Activated gamma-delta T cell (primary cell): ENCODE measurements at places on chromosomes 3 and 15.

- no peak for DNase-seq
Measured at GRCh38 chr3:107067421-107067820, 309.8 kb upstream of the CCDC54 start.

DNA sequence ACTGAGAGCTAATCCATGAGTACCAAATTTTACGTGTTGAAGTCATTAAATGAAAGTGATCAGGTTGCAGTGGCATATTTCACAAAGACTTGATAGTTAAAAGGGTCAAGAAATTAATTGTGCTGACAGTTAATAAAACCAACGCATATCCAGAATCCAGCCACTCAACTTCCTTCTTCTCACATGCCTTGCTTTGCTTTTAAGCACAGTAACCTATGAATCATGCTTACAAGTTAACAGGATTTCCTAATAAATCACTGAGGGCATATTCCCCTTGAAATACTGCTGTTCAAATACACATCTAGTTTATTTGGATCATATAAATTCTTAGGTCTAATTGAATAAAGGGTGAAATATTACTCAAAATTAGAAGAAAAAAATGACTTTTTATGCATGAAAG lies 801.5 kb upstream of the EPHA6 start:
- no peak for DNase-seq

GRCh38 chr15:73632670-73633058 lies 525 bp downstream of the NPTN start:
- no peak for DNase-seq

- DNase-seq = no peak
Measured at GRCh38 chr3:24428481-24428880, 66.2 kb downstream of the THRB start.

DNA sequence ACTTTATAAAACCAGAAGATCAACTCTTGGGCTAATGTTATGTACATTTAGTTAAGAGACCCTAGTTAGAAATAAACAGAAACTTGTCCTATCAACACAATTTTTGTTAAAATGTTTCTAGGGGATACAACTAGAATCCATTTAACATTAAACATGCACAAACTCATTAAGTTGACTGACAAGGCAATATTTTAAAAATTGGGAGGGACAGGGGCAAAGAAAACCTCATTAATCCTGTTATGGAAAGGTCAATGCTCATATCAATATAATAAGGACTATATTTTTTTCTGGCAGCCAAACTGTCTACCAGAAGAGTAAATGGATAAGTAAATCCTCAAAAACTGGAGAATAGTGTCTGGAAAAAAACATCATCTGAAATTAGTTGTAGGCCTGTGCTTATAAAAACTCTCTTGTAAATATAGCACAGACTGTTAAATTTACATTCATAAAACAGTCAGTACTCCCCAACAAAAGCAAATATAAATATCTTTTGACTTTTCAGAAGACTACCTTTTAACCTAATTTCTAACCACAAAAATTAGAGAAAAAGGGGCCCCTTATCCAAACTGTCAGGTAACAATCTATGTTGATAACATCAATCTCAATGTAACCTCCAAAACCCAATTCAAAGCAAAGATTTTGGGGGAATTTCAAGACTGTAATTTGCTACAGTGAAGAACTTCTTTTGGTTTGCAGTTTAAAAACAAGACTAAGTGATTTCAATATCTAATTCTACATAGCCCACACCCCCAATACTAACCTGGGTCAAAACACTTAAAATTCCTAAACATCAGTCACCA lies 4.2 kb downstream of the TRA2B start:
- no peak for DNase-seq

GRCh38 chr3:194865615-194866014 lies 179.9 kb downstream of the FAM43A start:
- no peak for DNase-seq

GRCh38 chr15:42547918-42548248 lies 710 bp downstream of the LRRC57 start:
- DNase-seq = no peak

- no peak for DNase-seq
Measured at GRCh38 chr3:105444725-105445124, 78.0 kb downstream of the ALCAM start.

GRCh38 chr3:557972-558371 lies 361.4 kb downstream of the CHL1 start:
- no peak for DNase-seq

GRCh38 chr15:59515190-59515589 lies 77.2 kb downstream of the FAM81A start:
- DNase-seq = no peak

- no peak for DNase-seq
Measured at GRCh38 chr3:8593021-8593827, 51.4 kb downstream of the SSUH2 start.

GRCh38 chr15:55222588-55222987 lies 25.8 kb upstream of the RSL24D1 start:
- no peak for DNase-seq

GRCh38 chr3:157093096-157093495 lies 66.9 kb downstream of the CCNL1 start:
- DNase-seq = no peak

DNA sequence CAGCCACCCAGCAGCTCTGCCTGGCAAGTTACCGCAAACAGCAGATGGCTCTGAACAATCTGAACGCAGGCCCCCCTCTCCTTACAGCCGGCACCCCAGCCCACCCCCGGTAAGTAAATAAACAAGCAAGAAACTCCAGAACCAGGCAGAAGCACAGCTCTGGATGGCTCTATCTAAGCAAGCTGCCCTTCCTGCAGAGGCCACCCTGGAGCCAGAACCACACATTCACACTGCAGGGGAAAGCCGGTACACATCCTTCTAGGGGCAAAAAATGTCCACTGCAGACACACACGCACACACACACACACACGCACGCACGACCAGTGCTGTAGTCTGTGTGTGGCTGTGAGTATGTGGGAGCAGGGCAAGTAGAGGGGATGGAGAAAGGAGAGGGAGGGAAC lies 63.9 kb downstream of the ADCY5 start:
- no peak for DNase-seq

- no peak for DNase-seq
Measured at GRCh38 chr3:158420654-158421396, 150.2 kb upstream of the MLF1 start.

GRCh38 chr3:190533511-190534281 lies 19.8 kb downstream of the IL1RAP start:
- no peak for DNase-seq

DNA sequence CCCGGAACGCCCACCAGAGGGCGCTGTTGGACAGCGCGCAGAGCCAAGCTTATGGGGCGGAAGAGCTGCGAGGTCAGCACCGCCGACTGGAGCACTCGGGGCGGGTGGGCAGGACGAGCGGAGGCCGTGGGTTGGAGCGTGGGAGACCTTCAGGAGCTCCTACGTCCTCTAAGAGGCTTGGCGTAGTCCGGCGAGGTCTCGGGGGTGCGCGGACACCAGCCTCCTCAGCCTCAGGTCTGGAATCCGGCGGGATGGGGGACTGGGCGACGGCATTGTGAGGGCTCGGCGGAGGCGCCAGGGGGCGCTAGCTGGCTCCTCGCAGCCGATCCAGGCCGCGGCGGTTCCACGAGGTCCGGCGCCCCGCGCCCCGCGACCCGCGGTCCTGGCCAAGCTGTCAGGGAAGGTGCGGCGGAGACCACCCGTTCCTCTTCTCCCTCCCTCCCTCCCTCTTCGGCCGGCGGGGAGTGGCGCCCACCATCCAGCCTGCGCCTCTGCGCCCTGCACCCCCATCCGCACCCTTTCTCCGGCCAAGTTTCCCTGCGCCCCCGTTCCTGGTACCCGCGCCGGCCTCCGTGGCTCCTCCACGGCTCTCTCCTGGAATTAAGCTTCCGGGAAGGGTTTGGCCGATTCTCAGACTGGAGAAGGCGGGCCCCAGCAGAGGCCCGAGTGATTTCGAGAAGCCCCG lies 24.3 kb upstream of the POLG start:
- peak; percentile 42 for DNase-seq

GRCh38 chr3:27596334-27596841 lies 112.2 kb upstream of the SLC4A7 start:
- DNase-seq = no peak

GRCh38 chr15:80321853-80322252 lies 69.8 kb upstream of the CTXND1 start:
- DNase-seq = no peak

DNA sequence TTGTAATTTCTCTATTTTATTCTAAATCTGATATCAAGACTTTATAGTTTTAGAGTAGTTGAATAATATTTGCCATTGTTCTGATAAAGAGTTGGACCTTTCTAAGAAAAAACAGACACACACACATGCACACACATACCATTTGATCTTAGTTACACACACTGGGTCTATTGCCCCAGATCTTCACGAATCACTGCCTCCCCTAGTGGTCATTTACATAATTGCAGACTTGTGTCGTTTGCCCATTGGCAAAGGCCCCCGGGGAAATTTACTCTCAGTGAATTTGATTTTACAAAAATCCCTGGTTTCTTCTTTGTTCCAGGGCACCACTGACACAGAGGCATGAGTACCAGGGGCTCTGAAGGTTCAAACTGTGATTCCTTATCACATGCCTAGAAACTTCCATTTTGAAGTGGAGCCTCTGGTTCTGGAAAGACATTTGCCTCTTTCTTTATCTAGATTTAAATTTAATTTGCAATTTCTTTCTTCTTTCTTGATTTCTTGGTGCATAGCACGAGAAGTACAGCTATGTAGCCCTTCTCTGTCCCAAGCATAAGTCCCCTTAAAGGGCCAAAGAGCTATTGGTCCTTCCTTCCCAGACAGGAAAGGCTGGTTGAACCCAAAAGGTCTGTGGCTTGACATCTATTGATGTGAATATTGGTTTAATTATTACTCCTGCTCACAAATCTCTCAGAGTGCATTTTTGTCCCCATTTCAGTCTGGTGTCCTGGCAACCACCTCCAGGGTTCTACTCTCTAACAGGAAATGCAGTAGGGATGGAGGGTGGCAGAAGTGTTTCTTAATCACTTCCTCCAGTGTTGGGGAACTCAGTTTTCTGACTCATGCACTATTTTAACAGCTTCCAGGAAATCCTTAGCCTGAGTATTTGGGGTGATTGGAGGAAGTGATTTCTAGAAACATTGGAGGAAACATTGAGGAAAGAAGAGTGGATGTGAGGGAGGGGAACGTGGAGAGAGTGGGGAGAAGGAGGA lies 32.4 kb upstream of the SLC6A11 start:
- no peak for DNase-seq

- DNase-seq = no peak
Measured at GRCh38 chr3:20073683-20074082, 33.4 kb downstream of the KAT2B start.

GRCh38 chr3:127408022-127408683 lies 120.3 kb upstream of the PRR20G start:
- no peak for DNase-seq

- no peak for DNase-seq
Measured at GRCh38 chr3:124463234-124463633, 267.0 kb upstream of the UMPS start.

DNA sequence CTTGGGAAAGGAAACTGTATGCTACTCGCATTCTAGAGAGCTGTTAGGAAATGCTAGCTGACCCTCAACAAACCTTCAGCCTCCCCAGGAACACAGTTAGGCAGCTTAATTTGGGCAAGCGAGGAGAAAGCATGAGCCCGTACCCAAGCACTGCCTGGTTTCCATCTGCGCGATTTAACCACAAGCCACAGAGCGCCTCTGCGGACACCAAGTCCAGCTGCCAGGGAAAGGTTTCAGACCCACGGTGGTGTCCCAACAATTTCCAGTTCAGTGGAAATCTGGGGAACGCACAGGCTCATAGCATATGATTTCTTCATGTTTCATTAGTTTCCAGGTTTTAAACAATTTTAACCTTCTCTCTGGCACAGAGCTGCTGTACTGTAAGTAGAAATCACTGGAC lies 617.6 kb downstream of the FHIT start:
- no peak for DNase-seq
